WTC11 (cell line): ENCODE measurements at places on chromosomes 7 and 10. TPM values are rescaled to one million over a fixed set of nuclear protein-coding genes. Genes with fewer than 3 reads are reported as not detected.

GRCh38 chr7:100863406-100863950, 3.7 kb upstream of the TRIP6 start:
- no peak for DNase-seq

DNA sequence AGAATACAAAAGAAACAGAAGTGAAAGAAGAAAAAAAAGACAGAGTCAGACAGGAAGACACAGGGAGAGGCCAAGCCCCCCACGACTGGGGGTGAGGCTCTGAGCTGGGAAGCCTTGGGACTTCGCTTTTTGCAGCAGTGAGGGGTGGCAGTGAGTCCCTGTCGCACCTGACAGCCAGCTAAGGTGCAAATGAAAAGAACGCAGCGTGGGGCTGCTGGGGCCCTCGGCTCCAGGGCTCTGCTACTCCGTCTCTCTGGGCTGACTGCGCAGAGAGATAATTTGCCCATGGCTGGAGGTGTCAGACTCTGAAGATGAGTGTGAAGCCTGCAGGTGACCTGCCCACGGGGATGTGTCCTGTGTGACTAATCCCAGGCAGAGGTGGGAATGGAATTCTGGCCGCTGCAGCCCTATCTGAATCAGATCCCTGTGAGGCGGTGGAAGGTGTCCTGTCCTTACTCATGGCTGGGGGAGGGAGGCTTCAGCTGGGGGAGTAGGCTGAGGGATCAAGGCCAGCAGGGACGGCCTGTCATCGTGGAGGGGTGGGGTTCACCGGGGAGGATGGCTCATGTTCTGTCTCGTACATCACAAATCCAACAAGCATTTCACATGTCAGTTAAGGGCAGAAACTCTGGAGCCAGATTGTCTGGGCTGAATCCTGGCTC, 96.4 kb downstream of the SLIT1 start:
- no peak for DNase-seq

- no peak for DNase-seq
Measured at GRCh38 chr7:99129001-99129400, 14.9 kb downstream of the SMURF1 start.

DNA sequence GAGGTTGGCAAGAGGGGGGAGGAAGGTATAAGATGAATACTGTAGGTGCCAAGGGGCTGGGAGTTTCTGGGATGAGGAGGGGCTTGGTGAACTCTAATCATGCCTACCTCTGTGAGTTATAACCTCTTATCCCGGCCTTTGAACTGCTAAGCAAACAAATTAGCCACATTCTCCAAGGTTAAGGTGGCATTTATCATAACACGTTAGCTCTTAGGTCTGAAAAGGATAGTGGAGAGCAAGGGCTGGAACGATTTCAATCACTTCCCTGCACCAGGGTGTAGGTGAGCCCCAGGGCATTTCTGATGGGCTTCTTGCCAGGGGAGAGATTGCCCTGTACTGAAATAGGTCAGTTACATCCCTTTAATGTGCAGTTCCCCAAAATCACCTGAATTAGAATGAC, 28.6 kb upstream of the DMBT1 start:
- DNase-seq: no peak

GRCh38 chr7:74355091-74355490, 65.9 kb downstream of the CLIP2 start:
- DNase-seq: no peak

DNA sequence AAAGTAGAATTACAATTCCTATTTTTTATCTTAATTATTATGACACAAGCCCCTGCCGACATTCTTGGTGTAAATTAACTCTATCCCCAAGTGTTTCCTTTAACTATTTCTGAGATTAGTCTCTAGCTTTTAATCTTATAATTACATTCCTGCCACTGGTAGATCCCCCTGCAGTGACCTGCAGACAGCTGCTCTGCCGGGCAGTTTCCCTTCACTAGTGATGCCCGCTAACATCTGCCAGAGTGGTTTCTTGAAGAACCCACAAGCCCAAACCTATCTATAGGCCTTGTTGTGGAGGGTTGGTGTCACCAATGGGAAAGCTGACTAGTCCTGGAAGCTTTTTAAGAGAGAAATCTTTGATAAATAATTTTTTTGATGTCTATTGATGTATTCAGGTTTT, 50.0 kb downstream of the ADAM22 start:
- DNase-seq: no peak

- DNase-seq: no peak
Measured at GRCh38 chr7:84981055-84981976, 205.5 kb downstream of the SEMA3D start.

DNA sequence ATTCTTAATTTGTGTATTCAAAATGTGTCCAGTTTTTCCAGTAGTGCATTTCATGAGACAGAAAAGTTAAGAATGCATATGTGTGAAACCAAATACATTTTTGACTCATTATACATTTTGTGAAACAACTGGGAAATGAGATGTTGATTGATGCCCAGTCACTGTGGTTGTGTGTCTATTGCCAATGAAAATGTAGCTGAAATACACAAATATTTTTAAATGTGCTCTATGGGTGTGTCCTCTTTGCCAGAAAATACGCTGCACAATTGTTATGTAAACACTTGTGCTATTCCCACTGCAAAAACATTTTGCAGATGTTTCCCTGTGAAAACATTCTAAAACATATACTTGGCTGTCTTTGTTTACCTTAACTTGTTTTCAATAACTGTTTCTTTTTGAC, 395.2 kb downstream of the TFEC start:
- no peak for DNase-seq

DNA sequence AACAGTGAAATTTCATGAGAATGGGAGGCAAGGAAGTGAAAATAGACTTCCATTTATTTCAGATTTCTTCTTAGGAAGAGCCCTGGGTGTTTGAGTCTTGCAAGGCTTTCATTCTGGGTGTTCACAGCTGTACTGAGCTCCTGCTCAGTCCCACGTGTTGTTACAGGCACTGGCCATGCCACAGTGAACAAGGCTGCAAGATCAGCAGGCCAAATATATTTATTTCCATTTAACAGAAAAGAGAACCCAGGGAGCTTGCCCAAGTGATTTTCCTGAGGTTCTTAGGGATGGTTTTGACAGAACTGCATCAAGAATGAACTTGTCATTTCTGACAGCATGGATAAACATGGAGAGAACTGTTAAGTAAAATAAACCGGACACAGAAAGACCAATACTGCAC, 54.5 kb upstream of the CD36 start:
- no peak for DNase-seq

DNA sequence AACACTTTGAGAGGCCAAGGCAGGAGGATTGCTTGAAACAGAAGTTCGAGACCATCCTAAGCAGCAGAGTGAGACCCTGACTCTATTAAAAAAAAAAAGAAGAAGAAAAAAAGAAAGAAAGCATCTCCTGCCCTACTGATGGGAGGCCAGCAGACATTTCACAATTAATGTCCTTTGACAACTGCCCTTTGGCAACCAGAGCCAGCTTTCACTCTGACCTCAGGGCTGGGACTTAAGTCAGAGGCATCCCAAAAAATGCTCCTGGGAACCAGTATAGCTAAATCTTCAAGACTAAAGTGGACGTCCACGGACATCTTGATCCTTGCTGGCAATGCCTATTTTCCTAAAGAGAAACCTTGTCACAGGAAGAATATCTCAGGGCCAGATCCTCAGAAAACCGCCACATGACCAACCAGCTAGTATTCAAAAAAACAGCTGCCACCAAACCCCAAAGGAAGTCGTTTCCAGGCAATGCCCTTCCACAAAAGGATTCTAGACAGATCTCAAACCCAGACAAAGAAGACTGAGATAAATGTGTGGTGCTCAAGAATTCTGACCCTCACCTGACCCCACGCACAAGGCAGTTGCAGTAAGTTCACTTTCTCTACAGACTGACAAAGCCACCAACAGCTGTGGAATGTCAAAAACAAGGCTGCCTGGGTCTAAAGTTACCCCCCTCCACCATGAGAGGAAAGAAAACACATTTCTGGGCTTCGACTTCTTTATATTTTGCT, 18.4 kb downstream of the GFRA1 start:
- no peak for DNase-seq

DNA sequence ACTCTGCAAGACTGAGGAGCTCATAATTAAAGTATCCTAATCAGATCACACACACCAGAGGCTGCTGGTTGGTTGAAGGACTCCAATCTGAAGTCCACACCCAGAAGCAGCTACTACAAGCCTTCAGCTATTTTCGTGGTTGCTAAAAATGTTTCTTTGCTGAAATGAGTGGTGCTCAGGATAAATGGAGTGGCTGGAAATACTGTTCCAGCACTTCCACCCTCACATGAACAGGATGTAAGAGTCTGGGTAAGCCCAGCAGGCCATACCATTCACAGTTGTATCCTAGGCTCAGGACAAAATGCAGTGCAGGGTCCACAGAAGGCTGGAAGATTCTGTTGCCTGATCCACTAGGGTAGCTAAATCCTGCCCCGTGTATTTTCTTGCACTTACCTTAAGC, 34.1 kb downstream of the AFAP1L2 start:
- DNase-seq: no peak

GRCh38 chr10:3568983-3569382, 216.0 kb downstream of the KLF6 start:
- no peak for DNase-seq

DNA sequence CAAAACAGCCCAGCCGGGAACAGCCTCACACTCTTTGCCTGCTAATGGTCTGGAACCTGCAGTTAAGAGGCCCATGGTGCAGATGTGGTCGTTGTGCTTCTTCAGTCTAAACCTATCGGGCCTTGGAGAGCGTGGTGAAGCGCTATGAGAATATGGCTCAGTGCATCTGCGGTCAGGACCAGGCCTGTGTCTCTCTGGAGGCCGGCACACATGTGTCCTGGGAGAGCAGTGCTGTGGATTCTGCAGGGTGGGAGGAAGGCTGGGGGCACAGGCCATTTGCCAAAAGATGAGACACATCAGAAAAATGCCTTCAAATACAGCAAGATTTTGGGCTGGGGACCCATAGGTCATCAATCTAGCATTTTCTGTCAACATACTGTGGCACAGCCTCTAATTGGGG, 231.5 kb upstream of the GLI3 start:
- DNase-seq: no peak

DNA sequence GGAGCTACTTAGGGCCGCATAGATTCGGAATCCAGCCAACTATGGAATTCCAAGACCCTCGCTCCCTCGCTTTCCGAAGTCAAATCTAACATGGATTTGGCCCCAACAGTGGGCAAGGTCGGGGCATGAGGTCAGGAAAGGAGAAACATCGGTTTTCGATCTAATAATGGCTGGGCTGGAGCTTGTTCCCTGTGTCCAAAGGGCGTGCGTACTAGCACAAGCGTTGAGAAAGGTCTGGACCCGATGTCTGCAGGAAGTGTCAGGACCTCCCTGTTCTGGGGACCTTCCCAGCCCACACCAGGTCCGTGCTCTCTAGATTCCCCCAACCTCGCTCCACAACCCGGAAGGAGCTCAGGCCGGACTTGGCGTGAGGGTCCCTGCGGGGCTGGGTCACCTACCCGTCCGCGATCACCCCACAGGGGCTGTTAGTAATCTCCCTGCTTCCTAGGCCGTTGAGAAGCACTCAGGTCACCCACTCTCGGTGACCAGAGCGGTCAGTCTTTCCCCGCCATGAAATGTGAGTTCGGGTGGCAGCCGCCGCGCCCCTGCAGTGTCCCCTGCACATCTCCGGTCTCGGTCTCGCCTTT, 4.8 kb downstream of the FEZF1 start:
- peak; percentile 56 for DNase-seq

DNA sequence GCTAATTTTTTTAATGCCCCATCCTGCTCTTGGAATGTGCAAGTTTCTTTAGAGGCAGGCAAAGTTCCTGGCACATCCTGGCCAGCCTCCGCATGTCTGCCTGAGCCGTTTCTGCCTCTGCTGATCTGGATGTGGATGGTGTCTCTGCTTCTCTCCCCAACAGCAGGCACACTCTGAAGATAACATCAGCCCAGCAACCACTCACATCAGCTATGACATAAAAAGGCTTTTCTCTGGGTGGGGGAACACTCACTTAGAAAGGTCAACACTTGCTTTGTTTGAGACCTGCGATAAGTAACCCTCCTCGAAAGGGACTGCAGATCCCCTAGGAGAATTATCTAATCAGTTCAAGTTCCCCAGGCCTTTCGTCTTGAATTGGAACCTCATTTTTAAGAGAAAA, 142.9 kb downstream of the FGFR2 start:
- no peak for DNase-seq

GRCh38 chr10:107809889-107810288, 645.4 kb upstream of the SORCS1 start:
- DNase-seq: no peak

DNA sequence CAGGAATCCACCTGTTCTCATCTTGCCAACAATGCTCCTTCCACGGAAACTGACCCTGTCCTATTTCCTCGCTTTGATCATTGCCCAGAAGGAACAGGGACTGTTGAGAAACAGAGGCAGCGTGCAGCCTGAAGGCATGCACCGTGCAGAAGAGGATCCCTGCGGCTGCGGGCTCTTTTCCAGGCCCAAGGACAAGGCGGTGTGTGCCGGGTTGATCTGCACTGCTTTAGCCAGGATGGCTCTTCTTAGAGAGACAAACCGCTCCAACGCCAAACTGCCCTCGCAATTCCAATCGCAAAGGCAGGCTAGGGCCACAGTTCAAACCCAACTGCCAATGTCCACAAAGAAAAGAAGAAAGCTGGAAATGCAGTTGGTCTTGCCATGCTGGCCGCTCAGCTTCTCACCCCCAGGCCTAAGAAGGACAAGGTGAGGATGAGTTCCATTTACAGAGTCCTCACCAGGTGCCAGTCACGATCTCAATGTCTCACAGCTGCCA, 26.5 kb downstream of the BRI3 start:
- DNase-seq: no peak

DNA sequence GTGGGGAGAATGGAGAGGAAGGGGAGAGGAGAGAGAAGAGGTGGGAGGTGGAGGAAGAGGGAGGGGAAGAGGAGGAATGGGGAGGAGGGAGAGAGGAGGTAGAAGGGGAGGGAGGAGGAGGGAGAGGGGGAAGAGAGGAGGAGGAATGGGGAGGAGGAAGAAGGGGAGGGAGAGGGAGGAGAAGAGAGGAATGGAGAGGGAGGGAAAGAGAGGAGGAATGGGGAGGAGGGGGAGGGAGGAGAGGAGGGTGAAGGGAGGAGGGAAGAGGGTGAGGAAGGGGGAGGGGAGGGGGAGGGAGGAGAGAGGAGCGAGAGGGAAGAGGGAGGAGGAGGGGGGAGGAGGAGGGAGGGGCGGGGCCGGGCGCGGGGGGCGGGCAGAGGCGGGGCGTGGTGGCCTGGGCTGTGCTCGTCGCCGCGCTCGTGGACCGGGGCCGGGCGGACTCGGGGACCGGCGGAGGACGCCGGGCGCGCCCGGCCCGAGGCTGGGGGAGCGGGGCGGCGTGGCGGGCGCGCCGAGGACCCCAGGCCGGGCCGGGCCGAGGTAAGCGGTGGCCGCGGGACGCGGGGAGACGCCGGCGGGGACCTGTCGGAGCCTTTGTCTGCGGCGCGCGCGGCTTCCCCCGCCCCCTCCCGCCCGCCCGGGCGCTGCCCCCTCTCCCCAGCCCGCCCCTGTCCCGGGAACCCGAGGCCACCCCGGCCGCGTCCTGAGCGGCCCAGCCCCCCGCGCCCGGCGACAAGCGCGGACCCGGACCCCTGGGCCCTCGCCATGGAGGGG, at the start of gene SLC29A4:
TSS of gene SLC29A4 (plus strand) at position 401 of the 774 bp plus-strand sequence. CDS start 4,874 bp downstream, outside the sequence.
- DNase-seq: no peak

Gene GDI2
- total RNA-seq: 319 to 326 TPM (median 321 TPM) in 3 replicates

Gene TMEM270
- 0.28 TPM in 1 of 3 replicates, not detected in the others for total RNA-seq

Gene KAT6B
- total RNA-seq: 18.5 to 24.2 TPM (median 19.8 TPM) in 3 replicates

Gene CCAR1
- 75.0 to 95.4 TPM (median 79.7 TPM) in 3 replicates for total RNA-seq
